NCI-H187 treated with DMSO at 0.1 percent for 48 hours (cell line): ENCODE measurements at places on chromosomes 1 and 21.

GRCh38 chr1:10670190-10670589 is 126.3 kb downstream of the CASZ1 start:
- no peak for DNase-seq

DNA sequence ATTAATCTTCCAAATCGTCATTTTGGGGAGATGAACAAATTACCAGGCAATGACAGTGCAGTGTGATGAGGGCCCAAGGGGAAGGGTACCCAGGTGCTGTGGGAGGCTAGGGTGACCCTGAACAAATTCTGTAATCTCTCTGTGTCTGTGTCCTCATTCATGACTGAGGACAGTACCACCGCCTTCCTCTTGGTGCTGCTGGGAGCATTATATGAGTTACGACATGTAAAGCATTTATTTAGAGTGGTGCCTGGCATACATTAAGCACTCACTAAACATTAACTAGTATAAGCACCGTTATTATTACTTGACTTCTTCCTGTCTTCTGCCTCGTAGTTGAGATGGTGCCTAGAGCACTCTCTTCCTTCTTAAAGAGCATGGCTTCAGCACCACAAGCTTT is 468.2 kb upstream of the VAMP3 start:
- peak; percentile 47 for DNase-seq

DNA sequence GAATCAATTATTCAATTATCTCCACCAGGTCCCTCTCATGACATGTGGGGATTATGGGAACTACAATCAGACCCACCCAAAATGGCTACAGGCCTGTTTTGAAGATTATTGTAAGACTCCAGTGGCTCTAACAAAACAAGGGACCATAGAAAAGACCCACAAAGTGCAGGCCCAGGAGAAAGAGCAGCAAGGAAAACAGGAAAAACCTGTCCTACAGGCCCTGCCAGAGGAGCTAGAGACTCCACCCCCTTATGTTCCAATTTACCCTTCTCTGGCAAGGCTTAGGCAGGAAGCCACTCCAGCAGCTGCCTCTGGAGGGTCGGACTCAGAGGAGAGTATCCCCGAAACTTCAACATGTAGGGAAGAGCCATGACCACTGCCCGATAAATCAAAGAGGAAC is 96.5 kb downstream of the LIPI start:
- no peak for DNase-seq

DNA sequence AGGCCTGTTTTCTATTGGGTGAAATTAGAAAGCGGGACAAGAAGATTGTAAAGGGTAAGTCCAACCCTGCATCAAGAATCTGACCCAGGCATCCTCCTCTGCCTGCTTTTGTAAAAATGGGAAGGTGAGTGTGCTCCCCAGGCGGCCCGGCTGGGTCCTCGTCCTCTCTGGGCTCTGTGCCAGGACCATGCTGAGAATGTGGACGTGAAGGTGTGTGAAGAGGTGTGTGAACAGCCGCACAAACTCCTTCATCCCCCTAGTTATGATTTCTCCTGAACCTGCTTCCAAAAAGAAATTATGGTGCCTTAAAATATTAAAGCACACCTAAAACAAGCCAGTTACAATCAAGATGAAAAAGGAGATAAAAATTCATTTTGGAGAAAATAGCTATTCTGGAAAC is 185.7 kb downstream of the IGSF21 start:
- no peak for DNase-seq

DNA sequence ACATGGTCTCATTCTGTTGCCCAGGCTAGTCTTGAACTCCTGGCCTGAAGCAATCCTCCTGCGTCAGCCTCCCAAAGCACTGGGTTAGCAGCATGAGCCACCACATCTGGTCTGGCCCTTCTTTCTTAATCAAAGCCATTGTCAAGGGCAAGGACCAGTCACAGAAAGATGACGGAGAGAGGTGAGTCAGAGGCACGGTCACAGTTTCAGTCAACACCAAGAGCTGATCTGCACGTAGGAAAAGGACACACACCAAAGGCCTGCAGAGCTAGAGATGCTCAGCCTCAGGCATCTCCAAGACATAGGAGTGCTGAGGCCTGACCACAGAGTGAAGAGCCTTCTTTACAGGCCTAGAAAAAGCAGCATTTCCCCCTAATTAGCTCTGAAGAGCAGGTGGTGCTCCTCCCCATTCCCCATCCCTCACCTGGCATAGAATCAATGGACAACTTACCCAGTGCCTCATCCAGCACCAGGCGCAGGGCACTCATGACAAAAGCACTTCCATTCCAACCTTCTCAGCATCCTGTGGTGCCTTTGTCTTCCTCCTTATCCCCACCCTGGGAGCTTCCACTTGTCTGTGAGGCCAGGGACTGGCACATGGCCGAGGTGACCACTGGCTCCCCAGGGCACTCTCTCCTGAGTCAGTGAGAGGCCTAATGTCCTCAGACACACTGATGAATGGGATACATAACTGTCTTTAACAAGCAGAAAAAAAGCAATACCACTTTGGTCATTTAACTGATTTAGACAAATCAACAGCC is 139.8 kb downstream of the AJAP1 start:
- DNase-seq = peak; percentile 95

GRCh38 chr1:172929006-172929405 is 121.7 kb downstream of the TNFSF18 start:
- no peak for DNase-seq

DNA sequence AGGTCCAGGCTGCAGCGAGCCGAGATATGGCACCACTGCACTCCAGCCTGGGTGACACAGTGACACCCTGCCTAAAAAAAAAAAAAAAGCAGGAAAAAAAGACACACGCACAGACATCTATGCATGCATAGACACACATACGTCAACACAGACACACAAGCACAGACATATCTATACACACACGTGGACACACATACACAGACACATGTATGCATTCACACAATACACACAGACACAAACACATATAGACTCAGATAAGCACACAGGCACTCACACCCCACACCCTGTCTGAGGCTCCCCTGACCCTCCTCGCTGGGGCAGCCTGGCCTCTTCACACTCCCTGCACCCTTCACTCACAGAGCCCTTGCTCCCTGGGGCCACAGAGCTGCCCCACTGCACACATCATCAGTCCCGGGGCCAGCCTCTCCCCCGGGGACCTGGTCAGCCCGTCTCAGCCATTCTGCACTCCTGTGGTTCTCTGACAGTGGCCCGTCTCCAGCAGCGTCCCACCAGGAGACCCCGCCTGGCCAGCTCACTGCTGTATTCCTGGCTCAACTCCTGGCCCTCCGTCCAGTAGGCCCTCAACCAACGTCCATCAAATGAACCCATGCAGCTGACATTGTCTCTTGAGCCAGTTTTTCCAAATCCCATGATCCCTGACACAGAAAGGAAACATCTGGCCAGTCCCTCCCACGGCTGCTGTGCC is 4.6 kb upstream of the PRKCZ start:
- no peak for DNase-seq

- no peak for DNase-seq
These were observed at the start of gene SPRR2G for GRCh38 chr1:153150846-153151245. Gene SPRR2G, minus strand, starts transcription at chr1:153150890. Its CDS starts 780 bp downstream, at chr1:153150110.

- no peak for DNase-seq
These were observed 55.1 kb upstream of the GJA5 start for GRCh38 chr1:147815503-147815902.

DNA sequence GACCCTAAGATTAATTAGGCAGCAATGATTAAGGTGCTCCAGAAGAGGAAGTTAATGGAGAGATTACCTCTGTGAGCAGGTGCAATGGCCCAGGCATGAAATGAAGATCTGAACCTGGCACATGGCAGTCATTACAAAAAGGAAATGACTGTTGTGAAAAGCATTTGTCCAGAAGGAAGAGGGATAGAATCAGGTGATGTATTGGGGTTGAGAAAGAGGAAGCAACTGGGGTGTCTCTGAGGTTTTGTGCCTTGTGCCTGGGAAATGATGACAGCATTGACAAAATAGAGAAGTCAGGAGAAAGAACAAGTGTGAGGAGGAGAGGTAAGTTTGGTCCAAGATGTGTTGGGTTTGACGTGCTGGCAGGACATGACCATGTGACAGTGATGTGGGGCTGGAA is 5.6 kb downstream of the CRCT1 start:
- no peak for DNase-seq

GRCh38 chr1:227886503-227886961 is 61.2 kb downstream of the WNT9A start:
- DNase-seq = no peak

DNA sequence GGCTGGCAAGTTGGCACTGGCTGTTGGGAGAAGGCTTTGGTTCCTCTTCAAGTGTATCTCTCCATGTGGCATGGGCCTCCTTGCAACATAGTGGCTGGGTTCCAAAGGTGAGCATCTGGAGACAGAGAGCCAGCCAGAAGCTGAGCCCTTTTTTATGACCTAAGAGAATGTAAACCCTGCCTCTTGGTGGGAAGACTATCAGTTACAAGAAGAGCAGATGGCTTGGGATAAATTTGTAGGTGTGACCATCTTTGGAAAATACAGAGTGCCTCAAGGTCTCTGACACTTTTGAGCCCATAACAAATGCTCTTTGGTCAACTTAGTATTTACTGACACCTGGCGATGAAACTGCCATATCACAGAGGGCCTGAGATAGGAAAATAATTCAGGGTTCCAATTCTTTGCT is 31.4 kb upstream of the PRELP start:
- DNase-seq = no peak

DNA sequence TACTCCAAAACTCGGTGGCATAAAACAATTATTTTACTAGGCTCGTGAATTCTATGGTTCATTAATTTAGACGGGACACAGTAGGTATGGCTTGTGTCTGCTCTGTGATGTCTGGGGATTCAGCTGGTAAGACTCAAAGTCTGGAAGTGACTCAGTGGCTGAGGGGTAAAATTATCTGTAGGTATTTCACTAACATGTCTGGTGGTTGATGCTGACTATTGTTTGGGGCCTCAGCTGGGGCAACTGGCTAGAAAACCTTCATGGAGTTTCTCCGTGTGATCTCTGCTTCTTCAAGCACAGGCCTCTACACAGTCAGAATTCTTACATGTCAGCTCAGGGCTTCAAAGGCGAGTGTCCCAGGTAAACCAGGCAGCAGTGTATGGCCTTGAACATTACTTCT is 41.2 kb upstream of the KLF17 start:
- DNase-seq = no peak

GRCh38 chr1:150089846-150090520 is 22.4 kb downstream of the VPS45 start:
- no peak for DNase-seq

DNA sequence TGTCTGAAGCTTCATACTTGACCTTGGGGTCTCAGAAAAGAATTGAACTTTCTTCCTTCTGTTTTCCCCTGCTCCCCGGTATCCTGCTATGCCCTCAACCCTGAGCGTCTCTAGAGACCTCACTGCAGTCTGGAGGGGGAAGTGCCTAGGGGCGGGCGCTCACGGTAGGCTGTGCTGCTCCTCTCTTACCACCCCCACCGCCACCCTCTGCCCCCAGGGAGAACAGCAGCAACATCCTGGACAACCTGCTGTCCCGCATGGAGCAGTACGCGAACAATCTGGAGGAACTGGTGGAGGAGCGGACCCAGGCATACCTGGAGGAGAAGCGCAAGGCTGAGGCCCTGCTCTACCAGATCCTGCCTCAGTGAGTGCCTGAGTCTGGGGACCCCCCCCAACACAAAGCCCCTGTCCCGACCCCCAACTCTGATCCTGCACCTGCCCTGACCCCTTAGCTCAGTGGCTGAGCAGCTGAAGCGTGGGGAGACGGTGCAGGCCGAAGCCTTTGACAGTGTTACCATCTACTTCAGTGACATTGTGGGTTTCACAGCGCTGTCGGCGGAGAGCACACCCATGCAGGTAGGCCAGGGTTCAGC is 10.3 kb downstream of the NPR1 start:
- DNase-seq = no peak

DNA sequence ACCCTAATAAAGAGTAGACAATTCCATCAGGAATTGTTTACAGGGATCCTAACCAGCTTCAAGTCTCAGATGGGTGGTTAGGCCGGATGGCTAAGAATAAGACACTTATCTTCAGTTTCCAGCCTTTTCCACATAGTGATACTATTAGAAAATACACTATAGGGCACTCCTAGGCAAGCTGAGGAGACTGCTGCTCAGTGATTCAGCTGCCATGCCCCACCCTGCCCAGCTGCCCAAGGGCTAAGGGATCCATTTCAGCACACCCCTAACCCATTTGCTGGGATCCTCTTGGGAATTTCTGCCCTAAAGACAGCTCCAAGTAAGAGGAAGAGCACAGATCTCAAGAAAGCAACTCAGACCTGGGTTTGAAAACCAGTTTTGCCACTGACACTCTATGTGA is 31.9 kb downstream of the PLPP3 start:
- DNase-seq = no peak

DNA sequence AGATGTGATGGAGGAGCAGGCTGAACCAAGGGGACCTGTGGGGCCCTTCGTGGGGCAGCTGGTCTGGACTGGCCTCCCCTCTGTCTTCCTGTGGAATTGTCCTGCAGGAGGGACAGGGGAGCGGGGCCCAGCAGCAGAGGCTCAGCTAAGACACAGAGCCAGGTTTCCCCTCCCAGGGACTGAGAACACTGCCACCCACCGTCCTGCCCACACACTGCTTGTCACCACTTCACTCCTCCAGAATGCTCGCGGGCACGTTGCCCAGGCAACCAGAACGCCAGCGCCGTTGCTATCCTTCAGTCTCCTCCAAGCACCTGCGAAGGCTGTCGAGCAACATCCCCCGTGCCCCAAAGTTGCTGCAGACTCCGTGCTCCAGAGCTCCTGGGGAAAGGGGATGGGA is 46.4 kb downstream of the AJAP1 start:
- DNase-seq = no peak

GRCh38 chr21:17513214-17514123 is 626 bp downstream of the CXADR start:
- no peak for DNase-seq

DNA sequence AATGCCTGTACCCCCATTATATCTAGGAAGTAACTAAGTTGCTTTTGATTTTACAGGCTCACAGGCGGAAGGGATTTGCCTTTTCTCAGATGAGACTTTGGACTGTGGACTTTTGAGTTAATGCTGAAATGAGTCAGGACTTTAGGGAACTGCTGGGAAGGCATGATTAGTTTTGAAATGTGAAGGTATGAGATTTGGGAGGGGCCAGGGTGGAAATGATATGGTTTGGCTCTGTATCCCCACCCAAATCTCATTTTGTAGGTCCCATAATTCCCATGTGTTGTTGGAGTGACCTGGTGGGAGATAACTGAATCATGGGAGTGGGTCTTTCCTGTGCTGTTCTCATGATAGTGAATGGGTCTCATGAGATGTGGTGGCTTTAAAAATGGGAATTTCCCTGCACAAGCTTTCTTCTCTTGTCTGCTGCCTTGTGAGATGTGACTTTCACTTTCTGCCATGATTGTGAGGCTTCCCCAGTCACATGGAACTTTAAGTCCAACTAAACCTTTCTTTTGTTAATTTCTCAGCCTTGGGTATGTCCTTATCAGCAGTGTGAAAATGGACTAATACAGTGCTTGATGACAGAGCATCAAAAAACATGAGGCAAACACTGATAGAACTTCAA is 1119.5 kb downstream of the PLA2G4A start:
- no peak for DNase-seq

DNA sequence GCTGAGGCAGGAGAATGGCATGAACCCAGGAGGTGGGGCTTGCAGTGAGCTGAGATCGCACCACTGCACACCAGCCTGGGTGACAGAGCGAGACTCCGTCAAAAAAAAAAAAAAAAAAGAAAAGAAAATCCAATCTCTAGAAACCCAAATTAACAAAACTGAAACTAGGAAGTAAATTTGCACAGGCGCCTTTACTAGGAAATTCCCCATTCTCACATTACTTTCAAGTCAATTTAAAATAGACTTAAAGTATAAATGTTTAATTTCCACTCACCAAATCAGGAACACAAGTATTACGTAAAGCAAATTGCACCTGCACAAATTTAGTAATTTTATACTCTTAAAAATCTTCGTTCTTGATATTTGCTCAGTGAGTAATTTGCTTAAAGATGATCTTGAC is 67.8 kb upstream of the BCAR3 start:
- no peak for DNase-seq

GRCh38 chr1:225435487-225435886 is 7.6 kb upstream of the LBR start:
- no peak for DNase-seq
